Fibroblast of skin of back (primary cell): ENCODE measurements at places on chromosomes 2 and 18.

GRCh38 chr2:184041077-184041476, 557.3 kb upstream of the ZNF804A start:
- peak; percentile 37 for DNase-seq

DNA sequence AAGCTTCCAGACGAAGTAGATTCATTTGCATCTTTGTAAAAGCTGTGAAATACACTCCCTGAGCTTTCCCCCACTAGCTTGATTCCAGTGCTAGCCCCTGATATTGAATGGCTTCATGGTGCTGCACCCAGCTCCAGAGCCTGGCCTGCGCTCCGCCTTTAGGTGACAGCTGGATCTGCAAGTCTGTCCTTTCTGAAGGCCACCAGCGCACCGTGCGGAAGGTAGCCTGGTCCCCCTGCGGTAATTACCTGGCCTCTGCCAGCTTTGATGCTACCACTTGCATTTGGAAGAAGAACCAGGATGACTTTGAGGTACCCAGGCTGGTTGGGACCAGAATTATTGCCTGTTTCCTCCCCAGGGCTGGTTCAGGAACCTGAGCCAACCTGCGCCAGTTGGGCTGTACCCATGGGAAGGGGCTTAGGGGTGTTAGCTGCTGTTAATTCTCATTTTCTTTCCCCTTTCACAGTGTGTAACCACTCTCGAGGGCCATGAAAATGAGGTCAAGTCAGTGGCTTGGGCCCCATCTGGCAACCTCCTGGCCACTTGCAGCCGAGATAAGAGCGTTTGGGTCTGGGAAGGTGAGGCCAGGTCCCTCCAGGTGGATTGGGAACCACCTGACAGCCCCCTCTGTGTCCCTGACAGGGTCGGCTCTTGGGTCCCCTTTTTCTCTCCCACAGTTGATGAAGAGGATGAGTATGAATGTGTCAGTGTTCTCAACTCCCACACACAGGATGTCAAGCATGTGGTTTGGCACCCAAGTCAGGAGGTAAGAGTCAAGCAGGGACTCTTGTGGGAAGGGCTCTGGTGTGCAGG, 1.3 kb downstream of the CIAO1 start:
- peak; percentile 35 for DNase-seq

DNA sequence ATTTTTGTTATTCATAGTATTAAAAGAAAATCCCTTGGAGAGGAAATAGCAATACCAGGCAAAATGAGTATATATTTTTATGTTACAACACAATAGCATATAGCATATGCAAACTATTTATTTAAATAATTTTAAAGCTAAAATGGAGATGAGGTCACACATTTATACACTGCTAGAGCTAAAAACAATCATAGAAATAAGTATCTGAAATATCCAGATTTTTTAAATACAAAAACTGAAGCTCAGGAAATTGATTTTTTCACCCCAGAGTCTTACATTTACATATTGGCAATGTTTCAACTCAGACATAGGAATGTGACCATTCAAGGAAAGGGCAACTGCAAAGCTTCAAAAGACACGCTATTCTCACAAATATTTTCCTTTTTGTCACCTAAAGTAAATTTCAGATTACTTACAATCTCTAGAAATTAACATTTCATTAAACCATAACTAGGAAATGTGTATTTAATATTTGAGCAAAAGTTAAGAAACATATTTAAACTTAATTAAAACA, 8.9 kb downstream of the TFPI start:
- DNase-seq = no peak

DNA sequence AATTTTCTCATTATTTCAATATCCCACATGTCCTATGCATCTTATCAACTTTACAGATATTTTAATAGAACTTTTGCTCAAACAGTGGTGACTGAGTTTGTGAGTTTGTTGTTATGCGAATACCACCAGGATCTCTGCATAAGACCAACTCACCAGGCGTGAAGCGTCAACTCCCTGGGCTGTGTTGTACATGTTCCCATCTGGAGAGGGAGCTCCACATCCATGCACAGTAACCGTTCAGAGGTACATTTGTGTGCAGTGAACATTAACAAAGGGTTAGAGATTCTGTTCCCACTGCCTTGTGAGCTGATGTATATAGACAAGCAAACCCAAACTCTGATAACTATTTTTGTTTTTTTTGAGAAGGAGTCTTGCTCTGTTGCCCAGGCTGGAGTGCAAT, 188.7 kb downstream of the MYT1L start:
- DNase-seq = no peak

DNA sequence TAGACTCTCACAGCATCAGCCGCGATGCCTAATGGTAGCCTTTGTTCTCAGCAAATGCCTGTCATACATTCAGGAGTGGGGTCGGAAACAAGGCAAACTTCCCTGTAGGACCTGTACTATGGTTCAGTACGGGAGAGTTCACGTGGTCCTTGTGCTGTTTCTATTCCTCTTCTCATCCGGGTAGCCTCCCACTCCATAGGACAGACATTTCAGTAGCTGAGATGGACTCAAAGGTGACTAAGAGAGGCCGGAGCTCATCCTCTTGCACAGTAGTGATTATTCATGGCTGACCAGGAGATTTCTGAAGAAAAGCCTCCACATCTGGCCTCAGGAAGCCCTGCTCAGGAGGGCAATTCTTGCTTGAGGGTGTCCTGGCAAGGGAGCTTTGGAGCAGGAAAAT, 117.8 kb upstream of the SPRED2 start:
- no peak for DNase-seq

- no peak for DNase-seq
Measured at GRCh38 chr2:207459990-207460757, 69.6 kb upstream of the CREB1 start.

- DNase-seq = peak; percentile 95
Measured at GRCh38 chr2:144519934-144520731, at the start of gene ZEB2. Gene ZEB2, minus strand, starts transcription at chr2:144520119. Its CDS starts 2,769 bp downstream, at chr2:144517350.

DNA sequence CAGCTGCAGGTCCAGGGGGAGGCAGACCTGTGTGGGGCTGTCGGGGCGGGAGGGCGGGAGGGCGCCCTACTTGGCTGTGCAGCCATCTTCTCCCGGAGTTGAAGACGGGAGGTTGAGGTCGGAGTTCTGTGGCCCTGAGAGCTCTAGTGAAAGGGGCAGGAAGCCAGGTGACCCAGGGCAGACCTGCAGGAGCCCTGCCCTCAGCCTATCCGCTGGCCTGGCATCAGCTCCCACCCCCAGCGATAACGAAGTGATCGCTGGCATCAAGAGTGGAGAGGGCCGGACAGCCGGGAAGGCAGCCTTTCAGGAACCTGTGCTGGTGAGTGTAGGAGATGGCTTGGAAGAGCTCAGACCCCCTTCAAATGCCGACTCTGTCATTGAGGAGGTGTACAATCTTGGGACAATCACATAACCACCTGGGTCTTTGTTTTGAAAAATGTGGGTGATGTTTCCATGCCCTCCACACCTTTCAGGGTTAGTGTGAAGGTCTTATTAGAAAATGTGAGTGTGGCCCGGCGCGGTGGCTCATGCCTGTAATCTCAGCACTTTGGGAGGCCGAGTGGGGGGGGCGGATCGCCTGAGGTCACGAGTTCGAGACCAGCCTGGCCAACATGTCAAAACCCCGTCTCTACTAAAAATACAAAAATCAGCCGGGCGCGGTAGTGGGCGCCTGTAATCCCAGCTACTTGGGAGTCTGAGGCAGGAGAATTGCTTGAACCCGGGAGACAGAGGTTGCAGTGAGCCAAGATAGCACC, 1.3 kb downstream of the ARHGEF4 start:
- DNase-seq = no peak

- DNase-seq = peak; percentile 69
Measured at GRCh38 chr2:109213646-109214433, 84.8 kb downstream of the SH3RF3 start.
